ENCODE measurements at places on chromosomes 7 and 10. TPM values are rescaled to one million over a fixed set of nuclear protein-coding genes. Genes with fewer than 3 reads are reported as not detected.

SFTPA1 gene
- not detected for total RNA-seq

SPAM1 gene
- total RNA-seq: not detected

ADGRA1 gene
- total RNA-seq: not detected

OR6V1 gene
- total RNA-seq: not detected

SSMEM1 gene
- total RNA-seq: not detected

STOX1 gene
- 0.50 TPM for total RNA-seq

PALD1 gene
- total RNA-seq: 0.08 TPM

MAGI2 gene
- 0.08 TPM for total RNA-seq

SHOC2 gene
- total RNA-seq: 45.6 TPM

OPTN gene
- total RNA-seq: 196 TPM

DNA sequence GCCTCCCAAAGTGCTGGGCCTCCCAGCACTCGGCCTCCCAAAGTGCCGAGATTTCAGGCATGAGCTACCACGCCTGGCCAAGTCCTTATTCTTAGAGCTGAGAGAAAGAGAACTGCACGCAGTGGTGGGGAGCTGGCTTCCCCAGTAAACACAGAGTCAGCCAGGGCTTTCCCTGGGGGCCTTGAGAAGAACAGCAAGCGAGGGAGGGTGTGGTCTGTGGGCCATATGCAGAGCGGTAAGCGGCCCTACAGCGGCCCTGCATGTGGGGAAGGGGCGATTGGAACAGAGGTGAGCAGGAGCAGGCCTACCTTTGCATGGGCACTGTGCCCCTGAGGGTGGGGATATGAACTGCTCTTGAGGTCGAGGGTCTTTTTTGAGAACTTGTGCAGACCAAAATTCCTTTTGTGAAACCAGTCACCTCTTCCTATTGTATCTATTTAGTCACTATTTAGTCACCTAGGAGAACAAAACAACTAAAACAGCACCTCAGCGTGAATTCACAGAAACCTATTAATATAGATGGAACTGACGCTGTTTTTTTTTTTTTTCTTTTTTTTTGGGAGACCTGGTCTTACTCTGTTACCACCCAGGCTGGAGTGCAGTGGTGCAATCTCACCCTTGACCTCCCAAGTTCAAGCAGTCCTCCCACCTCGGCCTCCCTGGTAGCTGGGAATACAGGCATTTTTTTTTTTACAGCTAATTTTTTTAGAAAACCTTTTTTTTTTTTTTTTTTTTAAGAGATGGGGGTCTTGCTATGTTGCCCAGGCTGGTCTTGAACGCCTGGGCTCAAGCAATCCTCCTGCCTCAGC, 36.9 kb upstream of the SH2D4B start:
- DNase-seq: no peak

DNA sequence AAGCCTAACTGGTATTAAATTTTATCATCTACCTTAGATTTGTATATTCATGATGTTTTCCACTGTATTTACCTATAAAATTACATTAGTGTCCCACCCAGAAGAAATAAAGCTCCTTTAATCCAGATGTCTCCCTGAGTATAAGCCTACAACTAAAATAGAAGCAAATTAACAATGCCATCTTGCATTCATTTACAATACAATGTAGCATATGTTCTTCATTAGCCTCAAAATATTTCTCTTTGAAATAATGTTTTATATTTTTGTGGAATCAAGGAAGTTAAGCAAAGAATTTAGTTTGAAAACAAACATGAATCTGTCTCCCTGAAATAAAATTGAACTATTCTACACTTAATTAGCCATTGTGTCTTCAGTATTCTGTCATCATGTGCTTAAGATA, 112.3 kb downstream of the CACNA2D1 start:
- DNase-seq: no peak

DNA sequence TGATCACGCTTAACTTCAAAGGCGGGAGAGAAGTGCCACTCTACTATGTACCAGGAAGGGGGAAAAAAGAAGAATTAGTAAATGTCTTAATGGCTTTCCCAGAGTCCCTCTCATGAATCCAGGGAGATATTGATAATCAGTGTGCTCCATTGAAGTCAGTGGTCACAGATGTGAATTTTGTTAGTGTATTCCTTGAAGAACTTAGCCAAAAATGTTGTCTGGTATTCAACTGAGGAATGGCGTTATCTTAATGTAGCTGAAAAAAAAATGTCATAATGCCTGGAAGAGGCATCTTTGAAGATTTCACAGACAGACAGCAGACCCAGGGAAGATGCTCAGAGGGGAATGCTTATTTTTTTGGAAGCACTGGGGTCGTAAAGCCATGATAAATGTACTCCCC, 250.4 kb downstream of the WDR11 start:
- no peak for DNase-seq

GRCh38 chr10:124596116-124596785, 134.6 kb downstream of the LHPP start:
- DNase-seq: no peak

- DNase-seq: peak; percentile 59
Measured at GRCh38 chr10:132397036-132397541, at the start of gene PWWP2B. Gene PWWP2B (plus strand): TSS chr10:132397200. CDS start chr10:132397227, 27 bp downstream.

DNA sequence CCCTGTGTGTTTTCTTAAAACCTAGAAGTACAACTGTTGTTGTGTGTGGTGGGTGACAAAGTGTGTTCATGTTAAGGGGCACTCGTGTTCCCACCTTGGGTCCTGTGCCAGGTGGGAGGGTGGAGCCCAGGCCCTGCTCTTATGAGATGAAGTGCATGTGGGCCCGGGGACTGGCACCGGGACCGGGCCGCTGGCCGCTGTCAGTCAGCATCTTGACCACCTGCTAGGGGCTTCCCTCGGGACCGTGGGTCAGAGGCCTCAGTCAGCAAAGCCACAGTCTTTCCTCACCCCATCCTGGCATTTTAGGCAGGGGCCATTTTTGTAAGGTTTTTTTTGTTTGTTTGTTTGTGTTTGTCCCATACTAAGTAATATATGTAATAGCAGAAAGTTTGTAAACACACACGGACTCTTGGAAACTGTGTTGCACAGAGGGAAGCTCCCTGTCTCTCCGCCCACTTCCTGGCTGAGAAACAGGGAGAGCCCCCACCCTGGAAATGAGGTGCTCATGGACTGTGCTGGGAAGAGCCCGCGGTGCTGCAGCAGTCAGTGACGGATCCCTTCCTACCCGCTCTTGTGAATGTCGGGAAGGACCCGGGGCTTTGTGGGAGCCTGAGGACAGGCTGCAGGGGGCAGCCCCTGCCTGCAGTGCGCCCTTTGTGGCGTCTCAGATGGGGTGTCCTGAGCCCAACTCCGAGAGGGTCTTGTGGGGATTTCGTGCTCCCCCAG, 13.4 kb downstream of the AGAP3 start:
- DNase-seq: no peak

DNA sequence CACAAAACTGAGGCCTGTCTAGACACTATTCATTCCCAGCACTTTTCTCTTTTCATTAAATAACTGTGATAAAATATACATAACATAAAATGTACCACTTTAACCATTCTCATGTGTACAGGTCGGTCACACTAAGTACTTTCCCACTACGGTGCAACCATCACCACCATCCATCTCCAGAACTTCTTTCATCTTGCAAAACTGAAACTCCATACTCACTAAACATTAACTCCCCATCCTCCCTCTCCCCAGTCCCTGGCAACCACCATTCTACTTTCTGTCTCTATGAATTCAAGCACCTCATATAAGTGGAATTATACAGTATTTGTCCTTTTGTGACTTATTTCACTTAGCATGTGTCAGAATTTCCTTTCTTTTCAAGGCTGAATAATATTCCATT, 53.0 kb downstream of the ARHGAP12 start:
- no peak for DNase-seq

DNA sequence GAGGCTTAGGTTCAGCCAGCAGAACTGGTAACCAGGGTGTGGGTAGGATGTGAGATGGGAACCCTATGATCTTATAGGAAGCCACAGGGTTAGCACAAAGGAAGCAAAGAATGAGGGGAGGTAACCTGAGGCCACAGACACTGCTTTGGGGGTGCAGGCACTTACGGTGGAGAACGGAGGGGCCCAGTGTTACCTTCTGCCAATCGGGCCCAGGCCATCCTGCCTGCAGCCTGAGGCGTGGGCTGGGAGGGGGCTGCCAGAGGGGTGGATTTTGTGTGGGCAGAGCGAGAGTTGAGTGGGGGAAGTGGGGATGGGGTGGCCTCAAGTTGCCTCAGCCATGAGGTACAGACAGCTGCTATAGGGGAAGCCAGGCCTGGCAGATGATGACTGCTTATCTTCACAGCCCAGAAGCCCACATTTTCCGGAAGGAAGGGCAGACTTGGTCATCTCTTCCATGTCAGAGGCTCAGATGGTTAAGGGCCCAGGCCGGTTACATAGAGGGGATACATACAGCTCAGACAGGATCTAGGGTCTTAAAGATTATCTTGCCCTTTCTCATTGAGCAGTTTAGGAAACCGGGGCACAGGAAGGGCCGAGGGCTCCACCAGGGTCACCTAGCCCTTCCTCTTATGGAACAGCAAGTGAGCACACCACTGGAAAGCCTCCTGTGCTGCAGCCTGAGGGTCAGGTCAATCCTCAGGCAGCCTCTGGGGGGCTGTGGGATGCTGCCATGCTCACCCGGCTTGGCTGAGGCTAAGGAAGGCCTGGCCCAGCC, 24.4 kb upstream of the VSIR start:
- DNase-seq: no peak

- no peak for DNase-seq
Measured at GRCh38 chr10:133565441-133566294, at the start of gene SYCE1. Gene SYCE1 (minus strand): TSS chr10:133565583. CDS start chr10:133565529, 54 bp downstream.

DNA sequence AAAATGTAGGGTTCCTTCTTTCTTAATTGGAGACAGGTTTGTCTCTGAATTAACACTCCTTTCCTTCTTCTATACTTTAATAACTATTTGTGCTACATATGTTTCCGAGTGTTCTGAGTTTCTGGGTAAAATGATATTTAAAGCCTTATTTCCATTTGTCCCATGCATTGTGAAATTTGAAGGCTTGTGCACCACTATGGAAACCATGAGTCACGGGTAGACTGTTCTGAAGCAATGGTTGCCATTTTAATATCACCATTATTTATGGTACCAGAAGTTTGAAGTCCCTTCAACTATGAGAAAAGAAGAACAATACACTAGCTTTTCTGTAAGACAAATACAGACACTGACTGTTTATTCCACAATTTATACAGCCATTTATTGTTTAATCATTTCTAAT, 44.7 kb upstream of the ZEB1 start:
- no peak for DNase-seq

- no peak for DNase-seq
Measured at GRCh38 chr10:58280477-58280876, 11.5 kb downstream of the CISD1 start.

DNA sequence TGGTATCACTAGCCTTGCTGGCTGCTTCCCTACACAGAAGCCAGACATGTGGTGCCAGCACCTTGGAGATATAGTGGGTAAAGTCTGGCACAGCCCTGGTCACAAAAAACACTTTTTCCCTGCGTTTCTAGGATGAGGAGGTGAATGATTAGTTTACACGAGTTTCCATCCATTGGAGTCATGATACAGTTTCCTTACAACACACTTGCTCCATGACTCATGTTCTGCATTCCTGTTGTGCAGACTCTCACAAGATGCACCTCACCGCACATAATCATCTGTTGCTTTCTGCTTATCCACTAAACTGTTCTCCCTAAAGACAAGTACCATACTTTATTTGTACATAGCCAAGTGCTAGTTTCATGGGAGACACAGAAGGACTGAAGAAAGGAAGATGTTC, 747.1 kb upstream of the GALNT17 start:
- no peak for DNase-seq

DNA sequence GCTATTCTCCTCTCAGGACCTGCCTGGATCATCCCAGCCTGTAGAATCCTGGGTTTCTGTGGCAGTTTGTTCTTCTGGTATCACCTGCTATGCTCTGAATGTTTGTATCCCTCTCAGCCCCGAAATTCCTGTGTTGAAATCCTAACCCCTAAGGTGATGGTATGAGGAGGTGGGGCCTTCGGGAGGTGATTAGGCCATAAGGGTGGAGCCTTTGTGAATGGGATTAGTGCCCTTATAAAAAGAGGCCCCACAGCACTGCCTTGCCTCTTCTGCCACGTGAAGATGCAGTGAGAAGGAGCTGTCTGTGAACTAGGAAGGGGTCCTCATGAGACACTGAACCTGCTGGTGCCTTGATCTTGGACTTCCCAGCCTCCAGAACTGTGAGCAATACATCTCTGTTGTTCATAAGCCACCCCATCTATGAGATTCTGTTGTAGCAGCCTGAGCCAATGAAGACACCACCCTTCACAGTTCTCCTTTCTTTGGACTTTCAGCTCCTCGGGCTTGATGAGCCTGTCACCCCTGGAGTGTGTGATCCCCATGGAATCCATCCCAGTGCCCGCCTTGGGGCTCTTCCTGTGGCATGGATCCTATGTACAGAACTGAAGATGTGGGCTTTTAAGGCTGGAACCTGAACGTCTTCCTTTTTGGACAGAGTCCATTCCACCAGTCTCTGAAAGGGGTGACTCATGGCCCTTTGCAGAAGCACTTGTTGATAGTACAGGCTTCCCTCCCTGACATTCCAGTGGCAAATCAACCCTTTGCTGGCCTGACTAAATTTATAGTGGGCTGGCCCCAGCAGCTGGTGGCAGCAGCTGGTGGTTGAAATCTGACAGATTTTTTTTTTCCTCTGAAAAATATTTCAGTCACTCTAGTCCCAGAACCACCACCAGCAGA, 138.0 kb downstream of the TACC2 start:
- DNase-seq: no peak

- DNase-seq: no peak
Measured at GRCh38 chr7:123539871-123540270, 5.5 kb upstream of the IQUB start.

DNA sequence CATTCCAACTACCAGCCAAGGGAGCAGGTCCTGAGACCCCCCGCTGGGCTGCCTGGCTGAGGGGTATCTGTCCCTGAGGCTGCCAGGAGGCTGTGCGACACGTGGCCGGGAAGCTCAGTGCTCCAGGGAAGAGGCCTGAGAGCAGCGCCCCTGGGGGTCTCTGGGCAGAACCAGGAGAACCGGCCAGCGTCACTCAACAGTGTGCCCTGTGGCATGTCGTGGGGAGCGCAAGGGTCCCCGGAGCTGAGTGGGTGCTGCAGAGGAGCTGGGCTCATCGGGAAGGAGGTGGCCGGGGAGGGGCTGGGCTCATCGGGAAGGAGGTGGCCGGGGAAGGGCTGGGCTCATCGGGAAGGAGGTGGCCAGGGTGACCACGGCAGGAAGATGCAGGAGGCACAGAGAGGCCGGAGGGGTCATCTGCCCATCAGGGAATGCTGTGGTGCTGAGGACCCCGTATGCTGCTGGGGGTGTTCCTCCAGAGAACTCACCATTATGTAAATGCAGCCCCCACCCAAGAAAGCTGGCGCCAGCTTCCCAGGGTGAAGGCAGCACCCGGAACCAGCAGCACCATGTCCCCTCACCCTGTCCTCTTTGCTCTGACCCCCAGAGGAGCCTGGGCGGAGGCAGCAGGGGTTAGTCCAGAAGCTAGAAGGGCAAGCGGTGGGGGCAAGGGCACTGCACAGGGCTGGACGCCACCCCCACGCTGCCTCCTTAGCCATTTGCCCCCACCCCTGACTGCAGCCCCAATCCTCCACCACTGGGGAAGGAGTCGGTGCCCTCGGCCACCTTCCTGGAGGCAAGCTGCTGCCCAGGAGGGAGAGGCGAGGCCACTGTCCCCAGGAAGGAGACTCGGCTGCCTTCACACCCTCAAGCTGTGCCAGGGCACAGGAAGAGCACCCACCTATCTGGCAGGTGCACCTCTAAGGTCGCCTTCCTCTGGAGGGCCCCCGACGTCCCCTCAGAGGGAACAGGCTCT, 33.3 kb downstream of the CALML3 start:
- no peak for DNase-seq

Measured in activated CD4-positive, alpha-beta memory T cell treated with anti-CD3 and anti-CD28 coated beads, Interleukin-2, amount 10 ng/mL, durations not matched to agents 7 days and 5 days (primary cell).